ENCODE measurements at places on chromosomes 5 and 9. TPM values are rescaled to one million over a fixed set of nuclear protein-coding genes. Genes with fewer than 3 reads are reported as not detected.
A peak's percentile ranks its signal among the peaks of the same experiment; 100 is the strongest.

GRCh38 chr5:52269859-52270258 lies 517.9 kb upstream of the ITGA1 start:
- no peak for DNase-seq

DNA sequence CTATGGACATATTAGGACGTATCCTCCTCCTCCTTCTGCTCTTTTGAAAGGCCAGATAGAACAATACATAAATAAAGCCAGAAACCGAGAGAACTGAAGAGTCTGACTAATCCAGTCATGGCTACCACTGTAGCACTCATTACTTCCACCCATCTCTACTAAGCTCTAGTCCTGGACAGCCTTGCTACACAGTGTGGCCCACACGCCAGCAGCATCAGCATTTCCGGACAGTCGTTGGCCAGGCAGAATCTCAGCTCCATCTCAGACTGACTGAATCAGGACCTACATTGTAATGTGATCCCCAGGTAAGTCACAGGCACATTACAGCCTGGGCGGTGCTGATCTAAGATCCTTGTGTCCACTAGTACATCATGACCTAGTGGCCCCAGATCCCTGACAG lies 182.9 kb downstream of the DRD1 start:
- no peak for DNase-seq

The NXNL2 gene
- 2.2 TPM for total RNA-seq

The MAP1B gene
- 65.7 TPM for total RNA-seq

The OR1Q1 gene
- not detected for total RNA-seq

The PDGFRB gene
- 7.9 TPM for total RNA-seq

DNA sequence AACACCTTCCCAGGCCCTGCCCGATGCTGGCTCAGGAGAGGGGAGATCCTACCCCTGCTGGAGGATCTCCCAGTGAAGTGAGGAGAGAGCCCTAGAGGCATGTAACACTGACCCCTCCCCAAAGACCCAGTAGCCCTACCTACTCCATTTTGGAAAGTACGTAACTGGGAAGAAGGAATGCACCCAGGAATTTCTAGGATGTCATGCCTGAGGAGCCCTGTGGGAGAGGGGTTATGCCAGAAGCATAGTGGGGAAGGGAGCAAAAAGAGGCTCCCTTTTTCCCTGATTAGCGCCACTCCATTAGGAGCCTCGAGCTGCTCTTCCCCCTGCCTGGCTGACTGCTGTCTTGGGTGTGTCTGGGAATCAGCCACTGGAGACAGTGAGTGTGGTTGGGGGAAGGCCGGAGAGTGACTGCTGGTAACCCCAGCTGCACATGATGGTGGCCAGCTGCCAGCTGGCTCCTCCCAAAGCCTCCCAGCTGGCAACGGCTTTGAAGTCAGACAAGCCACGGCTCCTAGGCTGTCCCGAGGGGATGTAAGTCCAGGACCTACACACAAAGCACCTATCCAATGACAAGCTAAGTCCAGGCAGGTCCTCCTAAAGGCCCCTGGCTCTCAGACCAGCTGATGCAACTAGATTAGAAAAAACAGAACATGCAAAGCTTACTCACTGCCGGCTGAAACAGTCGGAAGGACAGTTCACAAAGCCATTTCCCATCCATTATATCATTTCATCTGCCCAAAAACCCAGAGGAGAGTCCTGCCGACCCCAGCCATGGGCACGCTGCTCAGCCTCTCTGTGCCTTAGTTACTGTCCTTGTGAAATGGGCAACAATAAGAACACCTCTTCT lies 136.5 kb upstream of the ABCA1 start:
- peak; percentile 18 for DNase-seq

GRCh38 chr5:54518146-54518817 lies 723 bp downstream of the SNX18 start:
- DNase-seq, result peak; percentile 51

GRCh38 chr5:72508241-72509170 lies 1.3 kb upstream of the ZNF366 start:
- DNase-seq, result no peak

- no peak for DNase-seq
These were observed 169.8 kb upstream of the GRAMD2B start for GRCh38 chr5:126253406-126253805.

The PALM2AKAP2 gene
- total RNA-seq, result 7.0 TPM

- peak; percentile 82 for DNase-seq
These were observed 143.6 kb downstream of the BNC2 start for GRCh38 chr9:16726718-16727451.

The N4BP3 gene
- total RNA-seq, result 41.6 TPM

GRCh38 chr5:72436796-72437471 lies 70.3 kb downstream of the ZNF366 start:
- DNase-seq, result no peak

The CTXN3 gene
- not detected for total RNA-seq

- DNase-seq, result no peak
These were observed 51.1 kb downstream of the C9orf152 start for GRCh38 chr9:110156902-110157301.

DNA sequence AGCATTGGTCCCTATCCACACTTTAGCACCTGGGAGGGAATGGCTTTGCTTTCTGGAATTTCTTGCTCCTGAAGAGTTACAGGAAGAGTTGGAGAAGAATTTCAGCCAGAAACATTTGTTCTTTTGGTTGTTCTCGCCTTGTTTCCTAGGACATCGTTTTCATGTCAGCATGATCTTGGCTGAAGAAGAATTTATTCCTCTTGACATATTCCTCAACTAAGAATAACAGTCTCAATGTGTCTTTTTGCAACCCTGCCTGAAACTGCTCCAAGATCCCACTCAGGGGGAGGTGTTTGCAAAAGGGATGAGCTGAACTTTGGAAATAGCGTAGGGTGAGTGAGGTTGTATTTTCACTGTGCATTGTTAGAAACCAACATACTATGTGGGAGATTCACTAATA lies 26.1 kb downstream of the MAMDC2 start:
- DNase-seq, result no peak

The MLANA gene
- total RNA-seq, result not detected

- no peak for DNase-seq
These were observed 70.4 kb upstream of the SNX2 start for GRCh38 chr5:122704247-122705036.

The MEGF10 gene
- 24.5 TPM for total RNA-seq

DNA sequence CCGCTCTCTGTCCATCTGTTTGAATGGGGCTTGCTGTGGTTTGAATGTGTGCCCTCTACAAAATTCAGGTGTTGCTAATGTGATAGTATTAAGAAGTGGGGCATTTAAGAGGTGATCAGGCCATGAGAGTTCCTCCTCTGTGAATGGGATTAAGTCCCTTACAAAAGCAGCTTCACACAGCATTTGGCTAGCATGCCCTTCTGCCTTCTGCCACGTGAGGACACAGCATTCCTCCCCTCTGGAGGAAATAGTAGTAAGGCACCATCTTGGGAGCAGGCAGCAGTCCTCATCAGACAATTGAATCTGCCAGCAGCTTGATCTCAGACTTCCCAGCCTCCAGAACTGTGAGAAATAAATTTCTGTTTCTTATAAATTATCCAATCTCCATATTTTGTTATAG lies 540.2 kb downstream of the CSNK1G3 start:
- no peak for DNase-seq

- DNase-seq, result no peak
These were observed 1.9 kb downstream of the PLPP6 start for GRCh38 chr9:4663956-4664355.

- DNase-seq, result no peak
These were observed 46.7 kb downstream of the UBAP2 start for GRCh38 chr9:34001951-34002350.

The CMYA5 gene
- 1.1 TPM for total RNA-seq

- DNase-seq, result peak; percentile 53
These were observed 833 bp downstream of the ANKHD1 start for GRCh38 chr5:140402258-140403074.

The CCL21 gene
- not detected for total RNA-seq

GRCh38 chr9:130276955-130277354 lies 11.4 kb downstream of the HMCN2 start:
- no peak for DNase-seq

- no peak for DNase-seq
These were observed 424.2 kb downstream of the SPATA31D1 start for GRCh38 chr9:82412586-82413305.

DNA sequence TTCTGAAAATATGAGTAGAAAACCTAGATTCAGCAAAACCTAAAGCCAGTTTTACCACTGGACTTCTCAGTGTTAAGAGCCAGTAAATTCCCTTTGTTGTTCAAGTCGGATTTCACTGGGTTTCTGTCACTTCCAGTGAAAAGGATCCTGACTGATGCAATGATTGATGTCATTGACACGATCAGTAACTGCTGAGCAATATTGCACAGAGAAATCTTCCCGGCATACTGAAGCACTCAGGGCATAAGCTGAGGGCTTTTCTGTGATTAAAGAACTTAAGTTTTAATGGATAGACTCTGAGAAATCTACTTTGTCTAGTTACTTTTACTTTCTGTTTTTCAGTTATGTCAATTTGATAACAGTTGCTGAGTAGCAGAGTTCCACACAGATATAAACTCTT lies 61.9 kb downstream of the DENND1A start:
- no peak for DNase-seq

DNA sequence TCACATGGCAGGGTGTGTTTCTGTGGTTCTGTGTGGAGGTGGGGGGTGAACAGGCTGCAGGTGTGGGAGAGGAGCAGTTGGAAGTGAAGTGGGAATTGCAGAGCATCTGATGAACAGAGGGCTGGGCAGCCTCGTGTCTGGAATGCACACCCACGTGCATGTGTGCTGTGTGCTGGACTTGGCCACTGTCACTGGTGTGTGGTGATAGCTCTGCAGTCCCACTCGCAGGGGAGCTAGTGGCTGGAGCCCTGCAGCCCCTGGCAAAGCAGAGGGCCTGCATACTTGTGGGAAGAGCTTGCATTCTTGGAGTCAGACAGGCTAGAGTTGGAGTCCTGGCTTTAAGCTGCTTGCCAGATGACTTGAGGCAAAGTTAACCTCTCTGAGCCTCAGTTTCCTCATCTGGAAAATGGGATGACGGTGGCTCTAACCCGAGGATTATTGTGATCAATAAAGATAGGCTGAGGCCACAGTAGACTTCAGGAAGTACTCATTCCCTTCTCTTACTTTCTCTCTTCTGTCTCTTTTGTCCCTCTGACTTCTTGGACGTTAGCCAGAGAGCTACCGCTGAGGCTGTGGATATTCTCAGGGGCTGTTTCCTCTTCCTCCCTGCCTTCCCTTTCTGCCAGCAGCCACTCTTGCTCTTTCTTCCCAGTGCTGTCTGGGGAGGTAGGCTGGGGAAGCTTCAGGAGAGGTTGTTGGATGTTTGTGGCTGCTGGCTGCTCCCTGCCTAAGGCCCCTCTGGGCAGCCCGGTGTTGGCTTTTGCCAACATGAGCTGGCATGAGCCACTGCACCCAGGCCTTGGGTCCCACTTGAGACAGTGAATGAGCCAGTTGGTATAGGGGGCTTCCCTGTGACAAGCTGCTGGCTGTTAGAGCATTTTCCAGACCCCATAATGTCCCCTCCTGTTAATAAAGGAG lies 18.3 kb downstream of the PSAT1 start:
- DNase-seq, result no peak

The SPTLC1 gene
- total RNA-seq, result 84.4 TPM

GRCh38 chr9:130128733-130129431 lies 43.3 kb upstream of the NCS1 start:
- no peak for DNase-seq

The PHYHD1 gene
- 20.0 TPM for total RNA-seq

The CNTNAP3 gene
- 4.8 TPM for total RNA-seq

- no peak for DNase-seq
These were observed 37.8 kb downstream of the BHMT start for GRCh38 chr5:79149433-79149832.

GRCh38 chr9:38172586-38172985 lies 103.6 kb upstream of the SHB start:
- DNase-seq, result peak; percentile 26

The GABBR2 gene
- total RNA-seq, result 0.92 TPM

- DNase-seq, result peak; percentile 94
These were observed 1.1 kb downstream of the RELL2 start for GRCh38 chr5:141637767-141638419.

DNA sequence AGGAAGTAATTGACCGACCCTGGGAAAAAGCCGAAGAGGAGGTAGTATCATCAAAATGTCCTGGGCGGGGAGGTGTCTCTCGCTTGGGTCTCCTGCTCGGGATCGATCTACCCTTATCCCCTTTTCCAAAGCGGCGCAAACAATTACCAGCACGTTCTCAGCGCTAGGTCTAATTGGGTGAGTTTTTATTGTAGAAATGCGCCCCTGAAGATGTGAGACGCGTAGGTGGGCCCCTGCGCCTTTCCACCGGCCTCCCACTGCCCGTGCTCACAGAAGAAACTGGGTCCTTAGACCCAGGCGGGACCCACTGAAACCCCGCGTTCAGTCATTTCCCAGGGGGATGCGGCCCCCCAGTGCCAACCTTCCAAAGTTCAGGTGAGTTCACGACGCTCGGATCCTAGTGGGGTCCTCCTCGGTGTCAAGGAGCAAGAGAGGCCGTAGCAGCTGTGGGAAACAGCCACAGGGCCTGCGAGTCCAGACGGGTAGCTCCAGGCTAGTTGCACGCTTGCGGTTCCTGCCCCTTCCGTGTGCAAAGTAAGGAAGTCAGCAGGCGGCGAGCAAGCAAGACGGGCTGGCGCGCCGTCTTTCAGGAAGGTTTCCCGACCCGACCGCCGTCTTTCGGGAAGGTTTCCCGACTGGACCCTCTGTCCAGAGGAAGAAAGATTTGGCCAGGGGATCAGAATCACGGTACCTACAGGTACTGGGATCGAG lies 1.5 kb downstream of the SMIM32 start:
- peak; percentile 53 for DNase-seq

DNA sequence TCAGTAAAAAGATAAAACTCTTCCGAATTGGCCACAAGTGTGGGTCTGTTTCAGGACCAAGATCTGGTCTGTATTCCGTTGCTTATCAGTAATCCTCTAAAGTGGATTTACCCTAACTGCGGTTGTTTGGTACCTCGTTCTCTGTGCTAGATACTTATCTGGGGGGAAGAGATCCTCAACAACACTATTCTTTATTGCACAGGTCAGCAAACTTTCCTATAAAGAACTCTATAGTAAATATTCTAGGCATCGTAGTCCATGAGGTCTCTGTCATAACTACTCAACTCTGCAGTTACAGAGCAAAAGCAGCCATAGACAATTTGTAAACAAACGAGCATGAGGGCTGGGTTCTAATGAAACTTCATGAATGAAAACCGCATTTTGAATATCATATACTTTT lies 335.8 kb upstream of the KIF2A start:
- no peak for DNase-seq

The TERT gene
- 40.4 TPM for total RNA-seq

GRCh38 chr9:33129886-33130881 lies 37.0 kb downstream of the B4GALT1 start:
- DNase-seq, result no peak

GRCh38 chr9:82132024-82132423 lies 143.5 kb downstream of the SPATA31D1 start:
- no peak for DNase-seq

The FAXDC2 gene
- 5.5 TPM for total RNA-seq

- DNase-seq, result no peak
These were observed 101.6 kb downstream of the CRB2 start for GRCh38 chr9:123457583-123457982.

- no peak for DNase-seq
These were observed 387.1 kb downstream of the PDE4D start for GRCh38 chr5:59506285-59506877.

DNA sequence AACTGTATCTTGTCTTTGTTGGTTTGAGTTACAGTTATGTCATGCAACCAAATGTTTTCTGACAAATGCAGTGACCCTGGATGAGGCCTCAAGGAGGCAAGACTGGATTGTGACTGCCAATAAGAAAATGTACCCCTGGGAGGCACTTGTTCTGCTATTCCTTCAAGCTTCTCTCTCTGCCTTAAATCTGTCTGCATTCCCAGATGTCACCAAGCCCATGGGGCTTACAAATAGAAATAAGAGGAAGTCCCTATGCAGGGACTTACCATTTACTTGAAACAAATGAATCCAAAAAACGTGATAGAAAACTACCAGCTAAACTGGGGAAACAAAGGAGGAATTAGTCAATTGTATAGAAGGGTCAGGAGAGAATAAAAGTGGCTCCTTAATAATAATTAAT lies 8.2 kb upstream of the PARP8 start:
- DNase-seq, result no peak
